M059J (cell line): ENCODE measurements at places on chromosomes 1 and 21.

DNA sequence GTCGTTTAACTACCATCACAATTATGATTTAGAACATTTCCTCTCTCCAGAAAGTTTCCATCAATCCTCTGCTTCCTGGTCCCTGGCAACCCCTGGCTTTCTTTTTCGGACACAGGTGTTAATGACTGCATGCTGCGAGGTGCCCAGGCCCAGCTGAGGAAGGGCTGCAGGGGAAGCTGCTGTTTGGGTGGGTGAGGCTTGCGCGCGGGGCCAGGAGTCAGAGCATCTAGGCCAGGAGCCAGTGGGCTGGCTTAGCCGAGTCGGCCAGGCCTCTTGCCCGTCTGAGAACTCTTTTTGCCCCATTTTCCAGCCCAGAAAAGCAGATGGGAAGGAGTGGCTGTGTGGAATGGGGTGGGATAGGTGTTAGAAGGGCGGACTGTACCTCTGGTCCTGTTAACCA is 51.5 kb downstream of the NAV1 start:
- no peak for DNase-seq

DNA sequence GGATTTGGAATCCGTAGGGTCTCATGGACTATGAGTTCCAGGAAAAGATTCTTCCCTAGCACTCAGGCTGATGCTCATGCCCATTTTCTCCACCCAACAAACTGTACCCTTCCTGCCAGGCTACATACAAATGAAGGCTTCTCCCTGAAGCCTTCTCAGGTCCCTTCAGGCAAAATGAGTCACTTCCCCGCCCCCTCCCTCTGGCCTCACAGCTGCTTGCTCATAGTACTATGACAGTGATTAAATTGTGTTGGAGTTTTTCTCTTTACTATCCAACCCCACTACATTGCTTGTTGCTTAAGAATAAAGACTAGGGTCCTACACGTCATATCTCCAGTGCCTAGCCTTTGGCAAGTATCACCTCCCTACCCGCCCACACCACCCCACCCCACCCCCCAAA is 207.6 kb upstream of the NFIA start:
- peak; percentile 73 for DNase-seq

DNA sequence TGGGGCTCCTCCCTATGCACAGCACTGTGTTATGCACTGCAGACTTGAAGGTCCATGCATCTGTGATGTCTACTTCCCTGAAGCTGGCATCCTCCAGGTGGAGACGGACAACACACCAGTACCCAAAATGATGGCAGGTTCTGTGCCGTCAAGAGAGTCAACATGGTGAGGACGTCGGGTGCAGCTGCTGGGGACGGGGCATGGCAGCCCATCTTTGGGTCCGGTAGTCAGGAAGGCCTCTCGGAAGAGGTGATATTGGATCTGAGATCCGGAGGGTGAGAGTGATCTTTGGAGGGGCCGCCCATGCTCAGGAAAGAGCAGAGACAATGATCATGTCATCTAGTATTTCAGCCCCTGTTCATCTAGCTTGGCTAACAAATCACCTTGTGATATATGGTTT is 104.1 kb downstream of the RIPK4 start:
- no peak for DNase-seq

DNA sequence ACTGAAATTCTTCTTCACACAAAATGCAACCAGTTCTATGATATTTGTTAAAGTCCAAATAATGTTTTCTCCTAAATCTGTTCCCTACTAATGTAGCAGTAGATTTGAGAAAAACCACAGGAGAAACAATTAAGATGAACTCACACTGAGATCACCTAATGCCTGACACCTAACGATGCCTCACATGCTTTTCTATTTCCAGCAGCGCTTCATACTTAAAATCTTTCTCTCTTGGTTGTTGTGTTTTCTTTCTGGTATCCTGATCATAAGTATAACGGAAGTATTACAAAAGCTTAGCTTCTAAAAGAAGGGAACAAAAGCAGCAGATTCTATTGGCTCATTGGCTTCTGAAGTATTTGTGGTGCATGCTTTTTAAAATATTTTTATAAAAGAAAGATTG is 267.2 kb upstream of the SGIP1 start:
- DNase-seq, result peak; percentile 42

DNA sequence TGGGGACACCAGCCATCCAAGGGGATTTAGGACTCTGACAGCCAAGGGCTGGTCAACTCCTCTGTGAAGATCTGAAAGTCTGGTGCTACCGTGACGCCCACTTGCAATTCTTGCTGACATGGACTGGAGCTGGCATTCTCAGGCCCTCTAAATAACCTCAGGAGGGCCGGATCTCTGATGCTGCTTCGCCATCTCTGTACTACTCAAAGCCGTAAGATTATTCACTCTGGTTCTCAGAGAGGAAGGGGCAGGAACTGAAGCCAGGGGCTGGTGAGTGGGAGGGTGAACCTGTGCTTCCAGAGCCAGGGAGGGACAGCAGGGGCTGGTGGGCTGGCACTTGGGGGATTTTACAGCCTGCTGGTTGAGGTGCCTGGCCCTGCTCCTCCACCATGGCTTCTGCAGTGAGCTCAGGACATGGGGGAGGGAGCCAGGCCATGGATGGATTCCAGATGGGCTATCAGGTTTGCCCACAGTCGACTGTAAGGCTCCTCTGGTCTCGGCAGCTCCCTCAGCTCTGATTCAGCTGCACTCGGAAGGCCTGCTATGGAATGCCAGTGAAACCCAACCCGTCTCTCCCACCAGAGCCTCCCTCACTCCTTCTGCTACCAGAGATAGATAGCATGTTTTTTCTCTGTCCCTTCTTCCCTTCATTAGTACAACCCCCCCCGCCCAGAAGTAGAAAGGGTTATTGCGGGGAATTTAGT is 84.5 kb downstream of the PLXNA2 start:
- DNase-seq, result peak; percentile 88

DNA sequence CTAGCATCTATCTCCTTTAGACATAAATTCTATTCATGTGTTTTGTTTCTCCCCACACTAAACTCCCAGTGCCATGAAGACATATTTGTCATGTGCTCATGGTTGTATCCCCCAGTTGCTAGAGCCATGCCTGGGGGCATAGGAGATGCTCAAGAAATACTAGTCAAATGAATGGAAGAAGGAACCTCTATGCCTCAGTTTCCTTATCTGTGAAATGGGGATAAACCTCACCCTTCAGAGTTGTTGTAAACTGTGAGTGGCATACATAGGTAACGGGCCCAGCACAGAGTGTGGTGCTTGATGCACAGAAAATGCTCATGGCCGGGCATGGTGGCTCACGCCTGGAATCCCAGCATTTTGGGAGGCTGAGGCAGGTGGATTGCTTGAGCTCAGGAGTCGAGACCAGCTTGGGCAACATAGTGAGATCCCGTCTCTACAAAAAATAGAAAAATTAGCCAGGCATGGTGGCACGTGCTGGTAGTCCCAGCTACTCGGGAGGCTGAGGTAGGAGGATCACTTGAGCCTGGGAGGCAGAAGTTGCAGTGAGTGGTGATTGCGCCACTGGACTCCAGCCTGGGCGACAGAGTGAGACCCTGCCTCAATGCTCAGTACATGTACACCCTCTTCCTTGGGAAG is 8.7 kb downstream of the LDLRAD2 start:
- DNase-seq, result no peak

DNA sequence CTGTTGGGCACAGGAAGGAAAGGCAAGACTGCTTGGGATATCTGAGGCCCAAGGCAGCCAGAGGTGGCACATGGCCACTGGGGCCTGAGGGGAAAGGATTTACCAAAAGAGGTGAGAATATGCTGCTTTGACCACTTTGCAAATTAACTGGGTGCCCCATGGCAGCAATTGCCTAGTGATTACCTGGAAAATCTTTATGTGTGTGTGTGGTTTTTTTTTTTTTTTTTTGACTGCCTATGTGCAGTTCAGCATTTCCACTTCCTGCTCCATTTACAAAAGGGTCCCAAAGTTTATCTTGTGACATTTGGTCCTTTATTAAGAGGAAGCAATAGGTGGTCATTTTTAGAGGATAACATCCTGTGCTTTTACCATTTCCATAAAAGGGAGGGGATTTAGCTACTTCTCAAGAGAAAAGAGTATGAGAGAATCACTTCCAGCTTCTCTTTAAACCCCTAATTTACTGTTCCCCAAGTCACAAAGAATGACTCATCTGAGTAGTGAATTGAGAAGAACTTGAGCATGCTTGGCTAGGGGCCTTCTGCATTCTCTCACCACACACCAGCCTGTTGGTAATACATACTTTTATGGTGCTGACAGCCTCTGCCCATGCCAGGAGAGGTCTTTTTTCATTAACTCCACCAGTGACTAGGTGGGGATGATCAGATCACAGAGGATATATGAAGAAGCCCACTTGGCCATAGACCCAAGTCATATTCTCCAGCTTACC is 52.1 kb downstream of the SYDE2 start:
- DNase-seq, result peak; percentile 66

DNA sequence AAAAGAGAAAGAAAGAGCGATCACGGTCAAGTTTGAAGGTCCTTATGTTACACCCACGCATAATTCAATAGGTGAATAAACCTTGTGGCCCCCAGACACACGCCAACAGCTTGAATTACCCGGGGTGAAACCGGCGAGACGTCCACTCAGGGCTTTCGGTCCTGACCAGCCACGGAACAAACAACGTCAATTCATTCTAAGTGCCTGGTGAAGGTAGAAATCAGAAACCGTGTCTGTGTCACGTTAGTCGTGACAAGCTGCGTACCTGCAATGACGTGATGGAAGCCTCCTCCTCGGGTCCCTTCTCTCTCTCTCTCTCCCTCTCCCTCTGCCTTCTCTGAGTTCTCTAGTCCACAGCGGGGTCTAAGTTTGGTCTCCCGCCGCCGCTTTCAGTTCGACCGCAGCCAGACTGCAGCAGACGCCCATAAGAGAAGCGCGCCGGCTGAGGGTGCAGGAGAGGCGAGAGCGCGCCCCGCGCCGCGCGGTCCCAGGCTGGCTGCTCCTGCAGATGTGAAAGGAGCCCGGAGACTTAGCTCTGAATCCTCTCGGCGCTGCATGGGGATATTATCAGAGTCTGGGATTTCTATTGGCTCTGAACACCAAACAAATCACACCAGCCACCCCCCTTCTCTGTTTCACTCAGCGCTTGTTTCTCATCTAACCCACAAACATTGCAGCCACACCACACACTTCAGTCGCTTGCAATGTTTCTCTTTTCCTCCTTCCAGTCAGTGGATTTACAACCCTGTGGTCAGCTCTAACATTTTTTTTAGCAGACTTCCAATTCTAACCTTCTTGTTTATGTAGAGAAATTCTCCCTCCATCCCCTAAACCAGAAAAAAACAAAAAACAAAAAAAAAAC is at the start of gene GREM2:
Gene GREM2, minus strand, starts transcription at position 537 of the 862 bp plus-strand sequence. CDS start 118,680 bp downstream, outside the sequence.
- DNase-seq, result peak; percentile 93

GRCh38 chr1:200969726-200970561 is 53.6 kb downstream of the KIF21B start:
- peak; percentile 13 for DNase-seq

DNA sequence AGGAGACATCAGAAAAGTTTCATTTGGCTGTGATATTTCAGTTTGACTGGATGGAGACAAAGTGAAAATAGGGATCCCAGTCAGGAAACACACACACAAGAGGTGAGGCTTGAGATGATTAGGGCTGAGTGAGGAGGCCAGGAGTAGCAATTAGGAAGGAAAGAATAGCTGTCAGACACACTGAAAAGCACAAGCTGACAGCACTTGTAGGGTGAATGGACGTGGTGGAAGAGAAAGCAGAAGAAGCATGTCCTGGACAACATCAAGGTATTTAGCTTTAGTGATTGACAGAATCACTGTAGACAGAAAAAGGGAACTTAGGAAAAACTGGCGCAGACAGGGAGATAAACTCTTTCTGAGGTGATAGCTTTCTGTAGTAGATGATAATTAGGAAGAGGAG is 347.7 kb downstream of the TGFB2 start:
- DNase-seq, result no peak

GRCh38 chr1:97356309-97356708 is 564.5 kb downstream of the DPYD start:
- no peak for DNase-seq

GRCh38 chr1:23210351-23210785 is 6.9 kb downstream of the HTR1D start:
- DNase-seq, result peak; percentile 45
